ENCODE measurements at places on chromosomes 3 and 15. TPM values are rescaled to one million over a fixed set of nuclear protein-coding genes. Genes with fewer than 3 reads are reported as not detected.

DNA sequence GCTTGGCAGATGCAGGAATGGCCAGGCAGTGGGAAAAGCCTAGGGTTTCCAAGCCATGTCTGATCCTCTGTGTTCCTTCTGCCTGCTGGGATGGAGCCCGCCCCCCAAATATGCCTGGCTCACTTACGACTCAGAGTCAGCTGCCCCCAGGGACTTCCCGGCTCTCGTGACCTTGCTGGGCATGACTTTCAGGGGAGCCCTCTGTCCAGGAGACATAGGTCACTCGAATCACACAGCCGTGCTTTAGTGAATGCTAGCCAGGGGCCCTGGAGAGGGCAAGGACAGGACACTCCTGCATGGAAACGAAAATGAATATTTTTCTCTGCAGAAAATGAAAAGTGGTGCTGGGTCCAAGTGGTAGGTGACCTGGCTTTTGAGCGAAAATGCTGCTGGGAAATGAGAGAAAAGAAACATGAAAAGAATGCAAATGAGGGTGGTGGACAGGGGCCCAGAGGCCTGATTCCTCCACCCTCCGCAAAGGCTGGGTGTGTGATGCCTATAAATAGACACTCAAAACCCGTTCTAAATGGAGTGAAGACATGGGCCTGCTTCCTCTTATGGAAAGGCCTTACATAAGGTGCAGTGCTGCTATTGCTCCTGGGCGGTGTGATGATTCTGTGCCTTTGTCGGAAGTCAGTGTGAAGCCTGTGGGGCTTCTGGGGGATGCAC lies 107.4 kb downstream of the APBA2 start:
- no peak for DNase-seq

LSG1 gene
- total RNA-seq: 49.5 TPM

CIP2A gene
- total RNA-seq: 3.9 TPM

OR5K2 gene
- total RNA-seq: not detected

DNA sequence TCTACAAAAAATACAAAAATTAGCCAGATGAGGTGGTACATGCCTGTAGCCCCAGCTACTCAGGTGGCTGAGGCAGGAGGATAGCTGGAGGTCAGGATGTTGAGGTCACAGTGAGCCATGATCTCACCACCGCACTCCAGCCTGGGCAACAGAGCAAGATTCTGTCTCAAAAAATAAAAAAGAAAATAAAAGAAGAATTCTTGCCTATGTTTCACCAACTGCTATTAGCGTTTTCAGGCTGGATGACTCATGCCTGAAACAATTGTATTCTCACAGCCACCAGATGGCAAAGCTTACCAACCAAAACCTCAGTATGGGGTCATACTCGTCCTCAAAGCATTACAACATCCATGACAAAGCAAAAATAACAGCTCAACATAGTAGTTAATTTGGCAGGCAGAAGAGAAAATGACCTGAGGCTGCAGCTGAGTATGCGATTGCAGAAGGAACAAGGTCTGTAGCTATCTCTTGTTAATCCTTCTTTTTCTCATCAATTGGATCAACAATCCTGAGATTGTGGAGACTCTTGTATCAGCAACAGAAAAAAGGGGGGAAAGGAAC lies 52.2 kb downstream of the TP53BP1 start:
- peak; percentile 29 for DNase-seq

DNA sequence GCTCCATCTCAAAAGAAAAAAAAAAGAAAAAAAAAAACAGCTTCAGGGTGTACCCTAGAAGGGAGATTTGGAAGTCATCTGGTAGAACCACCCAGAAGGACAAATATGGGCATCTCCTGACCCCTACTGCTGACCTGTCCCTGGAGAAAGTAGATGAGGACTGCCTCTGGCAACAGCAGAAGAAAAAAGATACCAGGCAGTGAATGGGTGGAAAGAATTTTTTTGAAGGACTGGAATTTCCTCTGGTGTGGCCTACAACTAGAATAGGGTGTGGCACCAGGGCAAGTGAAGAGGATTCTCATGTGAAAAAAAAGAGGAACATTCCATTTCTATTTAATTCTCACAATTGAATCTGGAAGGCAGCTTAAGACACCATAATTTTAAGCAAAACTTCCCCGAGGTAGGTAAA lies 3.1 kb downstream of the ANXA2 start:
- no peak for DNase-seq

- DNase-seq: no peak
Observed at GRCh38 chr15:72858205-72858604, 74.6 kb upstream of the ADPGK start.

- DNase-seq: peak; percentile 47
Observed at GRCh38 chr3:156674911-156675829, 780 bp downstream of the TIPARP start.

Measured in CD4-positive, alpha-beta memory T cell (primary cell).